T1000 (cell line): ENCODE measurements at places on chromosomes 3 and 15.

DNA sequence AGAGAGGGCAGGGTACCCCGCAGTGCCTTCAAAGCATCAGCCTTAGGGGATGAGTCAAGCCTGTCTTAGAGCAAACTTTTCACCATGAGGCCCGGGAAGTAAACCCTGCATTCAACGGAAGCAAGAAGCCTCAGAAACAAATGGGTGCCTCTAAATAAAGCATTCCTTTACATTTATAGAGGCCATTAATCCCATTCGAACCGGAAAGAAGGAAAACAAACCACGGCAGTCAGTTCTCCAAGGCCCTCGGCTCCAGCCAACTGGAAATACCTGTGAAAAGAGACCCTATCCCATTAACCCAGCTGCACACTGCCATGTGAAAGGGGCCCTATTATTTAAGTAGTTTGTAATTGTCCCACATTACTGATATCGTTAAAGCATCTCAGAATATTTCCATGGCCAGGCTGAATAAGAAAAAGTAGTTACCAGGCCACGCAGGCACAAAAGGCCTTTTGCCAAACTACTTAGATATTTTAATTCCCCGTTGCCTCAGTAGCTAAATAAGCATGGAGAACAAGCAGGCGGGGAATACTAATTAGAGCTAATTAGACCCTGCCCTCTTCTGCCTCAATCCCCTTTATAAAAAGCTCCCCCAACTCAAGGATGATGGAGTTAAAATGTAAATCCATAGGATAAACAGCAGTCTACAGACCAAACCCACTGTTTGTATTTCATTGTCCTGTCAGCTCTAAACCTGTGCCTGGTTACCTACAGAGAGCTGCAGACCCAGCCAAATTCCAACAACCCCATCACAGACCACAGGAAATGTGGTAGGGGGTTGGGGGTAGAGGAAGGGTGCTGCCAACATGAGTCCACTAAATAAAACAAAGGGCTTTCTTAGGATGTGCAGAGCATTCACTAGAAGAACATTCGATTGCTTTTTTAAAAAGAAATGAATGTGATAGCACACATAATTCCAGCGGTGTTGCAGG is 4.1 kb downstream of the ITGB5 start:
- DNase-seq, result no peak

DNA sequence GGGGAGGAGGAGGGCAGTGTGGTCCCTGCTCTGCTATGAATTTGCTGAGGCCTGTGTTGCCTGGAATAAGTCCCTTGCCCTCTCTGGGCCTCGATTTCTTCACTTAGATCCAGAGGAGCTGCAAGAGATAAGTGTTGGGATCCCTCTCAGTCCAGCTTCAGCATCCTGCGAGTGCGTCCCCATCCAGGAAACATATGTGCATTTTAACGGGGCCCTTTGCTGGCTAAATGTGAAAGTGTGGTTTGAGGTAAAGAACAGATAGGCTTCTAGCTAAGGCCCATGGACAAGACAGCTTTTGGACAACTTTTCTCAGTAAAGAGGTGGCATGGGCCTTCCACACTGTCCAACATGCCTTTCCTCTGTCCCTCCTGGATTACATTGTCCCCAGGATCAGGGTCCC is 26.5 kb downstream of the RPLP1 start:
- no peak for DNase-seq

GRCh38 chr15:89749054-89749453 is 2.0 kb downstream of the MESP1 start:
- no peak for DNase-seq

GRCh38 chr3:58622892-58623291 is 43.7 kb downstream of the FAM3D start:
- DNase-seq, result no peak

DNA sequence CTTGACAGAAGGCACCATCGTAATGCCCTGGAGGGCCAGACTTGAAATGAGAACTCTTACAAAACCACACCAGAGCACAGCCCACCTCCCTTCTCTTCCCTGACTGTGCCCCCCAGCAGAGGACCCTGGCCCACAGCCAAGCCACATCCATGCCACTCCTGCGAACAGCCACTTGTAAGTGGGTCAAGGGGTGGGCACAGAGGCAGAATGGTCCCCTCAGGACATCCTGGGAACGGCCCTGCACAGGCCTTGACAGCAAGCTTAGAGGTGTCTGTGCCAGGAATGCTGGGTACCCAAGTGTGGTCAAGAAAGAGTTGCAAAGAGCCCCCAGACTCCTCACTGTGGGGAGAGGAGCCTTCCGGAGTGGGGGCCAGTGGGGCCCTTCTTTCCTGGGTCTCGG is 33.3 kb downstream of the HCN4 start:
- DNase-seq, result no peak

DNA sequence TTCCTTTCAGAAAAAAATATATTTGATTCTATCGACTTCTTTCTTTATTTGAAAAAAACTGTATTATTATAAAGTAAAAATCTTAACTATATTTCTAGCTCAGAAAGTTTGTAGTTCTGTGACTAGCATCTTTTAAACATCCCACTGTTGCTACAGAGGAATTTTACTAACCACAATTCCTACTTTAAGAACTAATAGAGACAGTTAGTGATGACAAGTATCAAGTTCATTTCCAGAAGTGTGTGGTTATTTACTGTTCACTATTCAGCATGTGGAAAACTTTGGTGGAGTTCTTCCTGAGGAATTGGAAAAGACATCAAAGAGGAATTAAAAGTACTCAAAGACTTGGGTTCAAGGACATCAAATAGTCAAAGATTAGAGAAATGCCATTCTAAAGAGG is 524.1 kb upstream of the CBLB start:
- DNase-seq, result no peak

DNA sequence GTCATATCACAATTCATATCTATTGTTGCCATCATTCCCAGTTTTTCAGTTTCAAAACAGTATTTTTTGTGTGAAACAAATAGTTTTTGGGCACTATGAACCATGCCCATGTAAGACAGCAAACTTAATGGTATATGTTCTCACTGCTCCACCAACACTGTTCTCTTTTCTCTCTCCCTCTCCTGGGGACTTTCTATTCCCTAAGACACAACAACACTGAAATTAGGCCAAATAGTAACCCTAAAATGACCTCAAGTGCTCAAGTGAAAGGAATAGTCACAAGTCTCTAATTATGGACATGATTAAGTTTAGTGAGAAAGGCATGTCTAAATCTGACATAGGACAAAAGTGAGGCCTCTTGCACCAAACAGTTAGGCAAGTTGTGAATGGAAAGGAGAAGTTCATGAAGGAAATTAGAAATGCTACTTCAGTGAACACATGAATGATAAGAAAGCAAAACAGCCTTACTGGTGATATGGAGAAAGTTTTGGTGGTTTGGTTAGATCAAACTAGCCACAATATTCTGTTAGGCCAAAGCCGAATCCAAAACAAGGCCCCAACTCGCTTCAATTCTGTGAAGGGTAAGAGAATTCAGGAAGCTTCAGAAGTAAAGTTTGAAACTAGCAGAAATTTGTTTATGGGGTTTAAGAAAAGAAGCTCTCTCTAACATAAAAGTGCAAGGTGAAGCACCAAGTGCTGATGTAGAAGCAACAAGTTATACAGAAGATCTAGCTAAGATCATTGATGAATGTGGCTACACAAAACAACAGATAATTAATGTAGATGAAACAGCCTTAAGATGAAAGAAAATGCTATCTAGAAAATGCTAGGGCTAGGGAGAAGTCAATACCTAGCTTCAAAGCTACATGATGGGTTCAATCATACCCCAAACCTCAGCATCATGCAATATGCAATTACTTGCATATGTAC is 104.2 kb downstream of the CBLB start:
- no peak for DNase-seq

GRCh38 chr15:80787316-80787715 is 8.1 kb downstream of the CEMIP start:
- no peak for DNase-seq

- no peak for DNase-seq
Observed at GRCh38 chr3:56806407-56806806, 4.7 kb upstream of the ARHGEF3 start.

DNA sequence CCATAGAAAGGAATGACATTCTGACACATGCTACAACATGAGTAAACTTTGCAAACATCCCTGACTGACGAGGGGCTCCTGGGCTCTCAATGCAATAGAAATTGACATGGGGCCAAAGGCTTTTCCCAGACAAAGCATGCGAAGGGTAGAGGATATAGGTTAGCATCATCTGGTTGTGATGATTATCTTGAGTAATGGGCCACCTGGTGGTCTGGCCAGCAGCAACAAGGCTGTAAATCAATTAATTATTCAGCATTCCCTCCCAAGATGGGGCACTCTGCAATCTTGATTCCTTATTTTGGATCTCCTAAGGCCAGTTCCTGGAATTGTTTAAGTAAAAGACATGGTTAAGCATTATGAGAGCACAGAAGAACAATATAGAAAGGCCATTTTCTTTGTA is 99.2 kb downstream of the AGBL1 start:
- DNase-seq, result no peak

DNA sequence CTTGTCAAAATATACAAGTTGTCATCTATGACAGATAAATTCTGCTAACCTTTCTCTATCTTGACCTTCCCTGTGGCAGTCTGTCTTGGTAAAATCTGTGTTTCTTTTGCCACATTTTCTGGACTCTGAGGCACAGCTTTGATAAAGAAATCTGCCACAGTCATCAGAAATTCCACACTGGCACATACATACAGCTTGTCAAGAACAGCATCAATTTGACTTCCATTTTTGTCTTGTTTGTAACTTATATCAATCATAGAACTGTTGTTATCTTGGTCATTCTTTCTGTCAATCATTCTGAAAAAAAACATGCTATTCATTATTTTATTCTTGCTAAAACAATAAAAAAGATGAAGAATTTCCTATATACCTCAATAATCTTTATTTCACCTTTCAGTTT is 130.8 kb downstream of the VPS13C start:
- DNase-seq, result no peak

DNA sequence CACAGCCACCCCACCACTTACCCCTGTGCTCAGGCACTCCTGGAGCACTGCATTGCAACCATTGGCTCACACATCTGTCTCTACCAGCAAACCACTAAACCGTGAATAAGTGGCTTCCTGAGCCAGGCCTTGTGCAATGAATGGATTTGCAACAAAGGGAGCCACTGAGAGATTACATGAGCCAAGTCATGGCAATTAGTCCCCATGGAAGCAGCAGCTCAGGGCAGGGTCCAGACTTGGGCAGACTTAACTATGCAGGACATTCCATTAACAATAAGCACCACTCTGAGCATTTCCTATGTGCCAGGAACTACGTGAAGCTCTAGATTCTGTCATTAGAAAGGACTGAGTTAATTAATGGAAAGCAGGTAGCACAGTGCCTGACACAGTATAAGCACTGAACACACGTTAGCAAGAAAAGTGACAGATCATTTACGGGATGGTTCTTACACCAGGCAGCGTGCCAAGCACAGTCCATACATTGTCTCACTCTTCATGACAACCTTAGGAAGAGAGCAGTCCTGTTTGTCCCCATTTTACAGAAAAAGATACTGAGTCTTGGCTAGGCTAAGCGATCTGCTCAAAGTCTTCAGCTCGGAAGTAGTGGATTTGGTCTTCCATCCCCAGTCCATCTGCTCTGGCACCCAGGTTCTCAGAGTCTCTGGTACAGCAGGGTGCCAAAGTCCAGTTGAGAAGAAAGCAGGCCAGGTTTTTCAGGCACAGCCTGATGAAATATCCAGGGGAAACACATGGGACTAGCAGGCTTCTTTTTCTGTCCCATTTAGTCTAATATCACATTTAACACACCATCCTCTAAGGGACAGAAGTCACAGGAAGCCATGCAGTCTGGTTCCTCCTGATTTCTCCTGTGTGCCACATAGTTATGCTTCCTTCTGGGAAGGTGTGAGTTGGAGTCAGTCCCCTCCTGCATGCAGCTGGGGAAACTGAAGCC is 44.1 kb downstream of the LIPC start:
- DNase-seq, result no peak

DNA sequence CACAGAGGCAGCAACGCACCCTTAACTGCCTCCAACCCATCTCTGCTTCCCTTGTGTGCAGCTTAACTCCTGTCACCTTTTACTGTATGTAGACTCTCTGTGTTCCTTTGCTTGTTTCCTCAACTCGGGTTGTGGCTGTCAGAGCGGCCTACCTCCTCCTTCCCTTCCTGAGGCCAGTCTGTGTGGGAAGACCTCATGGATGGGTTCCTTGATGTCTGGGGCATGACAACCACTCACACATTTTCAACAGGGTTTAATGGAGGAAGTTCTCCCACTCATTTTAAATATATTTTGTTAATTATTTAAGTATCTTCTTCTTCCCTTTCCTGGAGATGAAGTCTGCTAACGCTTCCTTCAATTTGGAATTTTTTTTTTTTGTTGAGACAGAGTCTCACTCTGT is 1.8 kb upstream of the CSPG5 start:
- no peak for DNase-seq

DNA sequence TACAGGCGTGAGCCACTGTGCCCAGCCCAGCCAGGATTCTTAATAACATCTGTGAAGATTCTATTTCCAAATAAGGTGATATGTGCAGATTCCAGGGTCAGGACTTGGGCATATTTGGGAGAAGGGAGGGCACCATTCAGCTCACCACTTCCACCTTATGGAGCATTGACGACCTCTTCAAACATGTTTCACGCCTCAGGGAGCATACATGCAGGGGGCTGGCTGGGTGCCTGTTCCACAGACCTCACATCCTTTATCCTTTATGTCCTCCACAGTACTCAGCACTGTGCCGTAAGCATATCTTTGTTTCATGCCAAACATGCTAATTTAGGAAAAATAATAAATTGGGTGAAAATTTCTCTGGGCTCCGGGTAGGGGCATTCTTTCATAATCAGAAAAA is 229.0 kb downstream of the THSD4 start:
- no peak for DNase-seq
